ENCODE measurements at places on chromosomes 2 and 18.
A peak's percentile ranks its signal among the peaks of the same experiment; 100 is the strongest.

DNA sequence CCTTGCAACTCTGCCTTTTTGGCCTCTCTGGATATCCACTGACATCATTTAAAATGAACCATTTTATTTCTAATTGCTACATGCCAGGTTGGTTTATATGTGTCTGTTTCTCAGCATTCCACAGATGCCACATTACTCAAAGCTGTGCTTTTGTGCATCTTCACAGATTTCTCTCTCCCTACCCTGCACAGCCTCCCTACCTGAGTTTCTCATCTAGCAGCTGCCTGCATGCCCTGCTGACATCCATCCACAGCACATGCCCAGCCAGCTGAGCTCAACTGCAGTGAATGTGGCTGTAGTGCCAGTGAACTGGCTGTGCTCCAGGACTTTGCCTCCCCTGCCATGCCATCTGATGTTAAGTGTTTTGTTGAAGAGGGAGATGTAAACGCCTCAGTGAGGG lies 44.5 kb downstream of the PKP4 start:
- no peak for DNase-seq

DNA sequence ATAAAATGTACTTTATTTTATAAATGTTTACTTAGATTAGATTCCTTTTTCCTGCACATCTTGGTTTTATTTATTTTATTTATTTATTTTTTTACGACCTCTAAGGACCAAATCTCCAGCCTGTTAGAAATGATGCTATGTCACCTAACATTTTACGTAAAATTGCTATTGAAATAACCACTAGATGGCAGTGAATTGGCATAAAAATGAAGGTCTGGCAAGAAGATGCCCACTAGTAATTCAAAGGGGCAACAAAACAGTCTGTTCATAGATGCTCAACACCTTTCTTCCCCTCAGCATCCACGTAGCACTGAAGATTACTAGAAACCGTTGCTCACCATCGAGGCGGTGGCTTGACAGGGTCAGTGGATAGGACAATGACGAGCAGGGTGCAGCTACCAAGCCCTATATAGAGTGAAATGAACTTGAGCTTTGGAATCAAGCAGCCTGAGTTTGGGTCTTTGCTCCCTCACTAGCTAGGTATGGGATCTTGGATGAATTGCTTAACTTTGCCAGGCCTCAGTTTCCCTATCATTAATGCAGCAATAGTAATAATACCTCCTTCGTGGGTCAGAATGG lies 128.7 kb upstream of the L3MBTL4 start:
- DNase-seq: peak; percentile 43

DNA sequence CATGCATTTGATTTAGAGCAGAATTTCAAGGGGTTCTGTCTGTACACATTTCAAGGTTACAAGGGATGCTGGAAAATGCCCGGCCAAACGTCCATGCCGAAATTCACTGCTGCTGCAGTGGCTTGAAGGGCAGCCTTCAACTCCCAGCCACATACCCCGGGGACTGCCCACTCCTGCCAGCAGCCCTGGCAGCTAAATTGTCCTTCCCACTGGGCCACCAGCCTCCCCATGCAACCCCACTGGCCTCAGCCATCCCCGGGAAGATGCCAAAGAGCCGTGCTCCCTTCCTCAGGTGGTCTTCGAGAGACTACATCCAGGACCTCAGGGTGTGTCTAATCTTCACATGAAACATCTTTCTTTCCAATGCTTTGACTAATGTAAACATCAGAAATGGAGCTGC lies 478.7 kb upstream of the MYT1L start:
- no peak for DNase-seq

- DNase-seq: no peak
Observed at GRCh38 chr2:240575101-240575965, 7.0 kb downstream of the RNPEPL1 start.
